Spinal cord (tissue), 10 donors: ENCODE measurements at places on chromosomes 1 and 21. TPM values are rescaled to one million over a fixed set of nuclear protein-coding genes. Genes with fewer than 3 reads are reported as not detected.
A peak's percentile ranks its signal among the peaks of the same experiment; 100 is the strongest.

SZT2 gene
- polyA plus RNA-seq, result 37.8 TPM

GRCh38 chr1:215273838-215274516 is 191.4 kb downstream of the KCNK2 start:
- no peak for DNase-seq

DNA sequence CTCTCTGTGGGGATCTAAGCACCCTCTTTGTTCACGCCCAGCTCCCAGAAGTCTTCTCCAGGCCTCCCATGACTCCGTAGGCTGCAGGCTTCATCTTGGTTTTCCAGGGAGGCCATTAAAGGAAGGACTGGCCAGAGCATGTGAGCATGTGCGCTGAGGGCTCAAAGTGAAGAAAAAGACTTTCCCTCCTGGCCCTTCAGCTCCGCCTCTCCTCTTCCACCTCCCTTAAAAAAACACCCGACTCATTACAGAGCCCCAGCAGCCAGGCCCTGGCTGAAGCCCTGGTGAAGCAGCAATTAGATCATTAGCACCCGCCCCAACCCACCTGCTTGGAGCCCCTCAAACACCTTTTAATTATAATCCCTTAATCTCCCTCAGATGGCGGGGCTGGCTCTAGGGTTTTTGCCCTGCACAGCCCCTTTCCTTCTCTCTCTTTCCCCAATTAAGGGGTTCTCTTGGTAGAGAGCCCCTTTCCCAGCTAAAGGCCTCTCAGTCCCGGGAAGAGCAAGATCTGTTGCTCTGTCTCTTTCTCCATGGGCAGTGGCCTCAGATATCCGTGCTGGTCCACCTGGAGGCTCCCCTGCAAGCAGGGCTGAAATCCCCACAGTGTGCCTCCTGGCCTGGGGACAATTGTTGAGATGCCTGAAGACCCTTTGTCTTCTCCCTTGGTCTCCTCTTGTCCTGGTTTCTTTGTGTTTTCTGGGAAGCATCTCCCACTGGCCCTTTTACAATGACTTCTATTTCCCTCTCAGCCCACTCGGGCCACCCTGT is 30.5 kb downstream of the RHBG start:
- DNase-seq, result no peak

DNA sequence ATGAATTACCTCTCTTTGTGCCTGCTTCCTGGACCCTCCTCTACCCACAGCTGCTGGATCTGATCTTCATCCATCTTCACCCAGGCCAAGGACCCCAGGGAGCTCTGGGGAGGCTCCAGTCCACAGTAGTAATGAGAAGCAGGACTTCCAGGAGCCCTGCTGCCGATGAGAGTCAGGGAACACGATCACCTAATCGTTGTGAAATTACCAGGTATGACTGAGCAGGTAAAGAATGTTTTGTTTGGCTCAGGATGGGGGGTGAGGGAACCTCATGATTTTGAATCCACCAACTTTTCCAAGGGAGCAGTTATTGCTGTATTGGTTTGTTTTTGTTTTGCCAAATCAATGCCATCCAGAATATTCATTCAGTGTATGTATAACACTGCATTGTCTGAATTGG is 454.0 kb downstream of the PLPP3 start:
- DNase-seq, result no peak

GRCh38 chr1:234302354-234302962 is 70.8 kb upstream of the COA6 start:
- DNase-seq, result no peak

- DNase-seq, result no peak
Measured at GRCh38 chr1:3530926-3531818, 76.7 kb downstream of the ARHGEF16 start.

ST6GALNAC3 gene
- 17.2 TPM for polyA plus RNA-seq

DNA sequence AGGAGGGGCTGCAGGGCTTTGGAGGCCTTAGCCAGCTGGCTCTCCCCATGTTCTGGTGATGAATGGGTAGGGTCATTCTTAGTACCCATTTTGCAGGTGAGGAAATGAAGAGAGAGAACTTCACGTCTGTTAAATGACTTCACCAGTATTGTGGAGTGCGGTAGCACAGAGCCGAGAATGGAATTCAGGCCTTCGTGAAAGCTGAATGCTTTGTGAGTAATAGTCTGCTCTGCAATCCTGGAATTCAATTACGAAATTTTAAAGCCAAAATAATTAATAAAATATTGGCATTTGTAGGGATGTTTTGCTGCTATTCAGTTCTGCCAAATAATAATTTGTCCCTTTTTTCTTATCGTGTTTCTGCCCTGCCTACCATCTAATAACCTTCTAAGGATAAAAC is 197.7 kb downstream of the GREM2 start:
- no peak for DNase-seq

DNA sequence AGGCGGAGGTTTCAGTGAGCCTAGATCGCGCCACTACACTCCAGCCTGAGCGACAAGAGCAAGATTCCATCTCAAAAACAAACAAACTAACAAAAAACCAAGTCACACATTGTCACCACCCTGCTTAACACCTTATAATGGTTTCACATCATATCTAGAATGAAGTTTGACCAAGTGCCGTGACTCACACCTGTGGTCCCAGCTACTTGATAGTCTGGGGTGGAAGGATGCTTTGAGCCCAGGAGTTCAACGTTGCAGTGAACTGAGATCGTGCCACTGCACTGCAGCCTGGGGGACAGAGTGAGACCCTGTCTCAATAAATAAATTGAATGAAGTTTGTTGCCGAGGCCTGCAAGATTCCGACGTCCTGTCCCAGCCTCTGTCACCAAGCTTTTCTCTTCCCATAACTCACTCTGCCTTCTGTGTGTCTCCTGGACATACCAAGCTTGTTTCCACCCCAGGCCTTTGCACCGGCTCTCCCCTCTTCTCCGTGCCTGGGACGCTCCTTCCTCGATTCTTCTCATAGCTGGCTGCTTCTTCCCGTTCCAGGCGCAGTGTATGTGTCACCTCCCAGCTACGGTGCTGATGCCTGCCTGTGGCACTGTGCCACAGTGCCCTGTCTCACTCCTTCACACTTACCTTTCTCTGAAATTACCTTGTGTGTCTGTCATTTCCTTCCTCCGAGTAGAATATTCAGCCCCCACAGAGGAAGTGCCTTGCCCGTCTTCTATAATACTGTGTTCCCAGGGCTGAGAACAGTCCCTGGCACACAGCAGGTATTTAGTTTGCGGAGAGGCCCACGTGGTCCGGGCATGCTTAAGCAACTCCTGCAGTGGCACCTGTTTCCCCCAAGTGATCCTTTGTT is 3.8 kb upstream of the SELENON start:
- no peak for DNase-seq

DNA sequence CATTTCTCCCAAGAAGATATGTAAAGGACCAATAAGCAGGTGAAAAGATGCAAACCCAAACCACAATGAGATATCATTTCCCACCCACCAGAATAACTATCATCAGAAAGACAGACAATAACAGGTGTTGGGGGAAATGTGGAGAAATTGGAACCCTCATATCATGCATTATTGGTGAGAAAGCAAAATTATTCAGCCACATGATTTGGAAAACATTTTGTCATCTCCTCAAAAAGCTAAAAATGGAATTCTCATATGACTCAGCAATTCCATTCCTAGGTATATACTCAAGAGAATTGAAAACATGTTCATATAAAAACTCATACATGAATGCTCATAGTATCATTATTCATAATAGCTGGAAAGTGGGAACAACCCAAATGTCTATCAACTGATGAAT is 25.1 kb upstream of the RNF186 start:
- no peak for DNase-seq

DNA sequence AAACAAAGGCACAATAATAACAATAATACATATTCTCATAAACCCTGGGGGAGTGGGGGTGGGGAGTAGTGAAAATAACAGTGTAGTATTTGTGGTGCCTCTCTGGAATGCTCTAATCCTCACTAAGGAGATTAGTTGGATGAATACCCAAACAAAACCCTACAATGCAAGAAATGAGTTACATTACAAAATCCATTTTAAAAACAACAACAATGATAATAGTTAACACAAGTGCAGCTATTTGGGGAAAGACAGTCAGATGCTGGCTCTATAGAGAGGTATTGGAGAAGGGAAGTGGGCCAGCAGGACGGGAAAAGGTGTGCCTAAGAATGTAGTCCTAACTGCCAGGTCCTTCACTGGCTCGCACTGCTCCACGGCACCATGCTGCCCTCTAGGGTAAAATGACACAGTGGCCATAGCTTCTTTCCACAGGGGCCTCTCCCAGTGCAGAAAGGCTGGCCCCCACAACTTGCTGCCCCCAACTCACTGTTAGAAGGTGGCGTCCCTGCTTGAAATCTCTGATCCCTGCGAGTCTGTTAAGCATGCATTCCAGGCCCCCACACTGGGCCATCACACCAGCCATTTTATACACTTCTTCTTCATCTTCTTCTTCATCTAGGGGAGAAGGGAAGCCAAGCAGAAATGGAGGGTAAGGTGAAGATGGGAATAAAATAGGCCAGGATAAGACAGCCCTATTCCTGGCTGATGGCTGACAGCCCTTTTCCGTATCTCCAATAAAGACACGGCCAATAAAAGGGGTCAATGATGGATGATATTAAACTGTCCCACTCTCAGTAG is 113.8 kb downstream of the UBR4 start:
- DNase-seq, result no peak

GRCh38 chr1:96416111-96416595 is 305.4 kb upstream of the PTBP2 start:
- DNase-seq, result peak; percentile 82

- no peak for DNase-seq
Measured at GRCh38 chr1:178530037-178530402, 17.1 kb downstream of the TEX35 start.

DNA sequence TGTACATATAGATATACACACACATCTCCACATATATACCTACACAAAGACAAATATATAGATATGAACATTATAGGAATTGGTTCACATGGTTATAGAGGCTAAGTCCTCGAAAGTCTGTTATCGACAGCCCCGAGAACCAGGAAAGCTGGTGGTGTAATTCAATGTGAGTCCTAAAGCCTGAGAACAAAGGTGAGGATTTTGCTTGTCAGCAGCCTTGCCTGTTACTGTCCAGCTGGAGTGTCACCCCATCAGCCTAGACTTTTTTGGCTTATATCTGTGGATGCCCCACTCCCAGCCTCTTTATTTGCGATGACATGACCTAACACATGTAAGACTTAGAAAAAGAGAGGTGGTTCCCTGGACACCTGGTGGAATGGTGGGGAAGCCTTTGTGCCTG is 97.0 kb downstream of the GIPC2 start:
- no peak for DNase-seq

ARHGAP30 gene
- 3.1 TPM for polyA plus RNA-seq
